ENCODE measurements at places on chromosomes 11 and 22. TPM values are rescaled to one million over a fixed set of nuclear protein-coding genes. Genes with fewer than 3 reads are reported as not detected.

DNA sequence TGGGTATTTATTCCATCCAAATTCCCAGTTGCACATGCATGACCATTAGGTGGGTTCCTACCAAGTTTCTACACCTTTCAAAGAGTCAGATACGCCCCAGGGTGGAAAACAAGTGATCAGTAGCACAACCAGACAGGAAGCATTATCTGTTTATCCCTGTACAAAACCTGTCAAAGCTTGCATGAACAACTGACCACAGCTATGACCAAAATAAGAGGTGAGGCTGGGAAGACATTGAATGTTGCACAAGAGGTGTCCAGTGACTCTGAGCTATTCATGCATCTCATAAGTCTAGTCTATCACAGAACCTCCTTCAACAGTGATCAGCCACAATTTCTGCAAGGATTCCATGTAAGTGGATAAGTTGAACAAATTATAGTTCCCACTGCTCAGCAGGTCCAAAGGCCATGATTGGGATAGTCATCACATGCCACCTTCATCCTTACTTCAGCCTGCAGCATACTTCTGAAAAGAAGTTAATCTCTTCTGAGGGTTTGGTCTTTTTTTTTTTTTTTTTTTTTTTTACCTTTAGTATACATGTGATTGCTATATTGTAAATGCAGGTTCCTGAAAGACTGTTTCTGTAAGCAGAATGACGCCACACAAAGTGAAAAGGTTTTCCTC lies 28.0 kb upstream of the TMEM45B start:
- H3K27ac ChIP-seq = no peak overlapping the region
- no peak for DNase-seq
- no peaks in the 10 kb centered on the region for H3K36me3 ChIP-seq
- H3K27me3 ChIP-seq = no peaks in the 10 kb centered on the region
- H3K4me3 ChIP-seq = no peak overlapping the region

- no peaks in the 10 kb centered on the region for H3K36me3 ChIP-seq
- no peak for DNase-seq
- no peak overlapping the region for H3K27ac ChIP-seq
- no peaks in the 10 kb centered on the region for H3K4me1 ChIP-seq
- H3K4me3 ChIP-seq = no peak overlapping the region
These were observed 509.0 kb downstream of the DLG2 start for GRCh38 chr11:85118151-85118550.

GRCh38 chr22:25911243-25911972 lies 169.4 kb downstream of the MYO18B start:
- H3K4me3 ChIP-seq = no peak overlapping the region
- H3K4me1 ChIP-seq = peaks cover 8% of the 10 kb centered on the region
- H3K36me3 ChIP-seq = no peaks in the 10 kb centered on the region
- no peak overlapping the region for H3K27ac ChIP-seq
- H3K27me3 ChIP-seq = peaks cover 13% of the 10 kb centered on the region
- no peak for DNase-seq

DNA sequence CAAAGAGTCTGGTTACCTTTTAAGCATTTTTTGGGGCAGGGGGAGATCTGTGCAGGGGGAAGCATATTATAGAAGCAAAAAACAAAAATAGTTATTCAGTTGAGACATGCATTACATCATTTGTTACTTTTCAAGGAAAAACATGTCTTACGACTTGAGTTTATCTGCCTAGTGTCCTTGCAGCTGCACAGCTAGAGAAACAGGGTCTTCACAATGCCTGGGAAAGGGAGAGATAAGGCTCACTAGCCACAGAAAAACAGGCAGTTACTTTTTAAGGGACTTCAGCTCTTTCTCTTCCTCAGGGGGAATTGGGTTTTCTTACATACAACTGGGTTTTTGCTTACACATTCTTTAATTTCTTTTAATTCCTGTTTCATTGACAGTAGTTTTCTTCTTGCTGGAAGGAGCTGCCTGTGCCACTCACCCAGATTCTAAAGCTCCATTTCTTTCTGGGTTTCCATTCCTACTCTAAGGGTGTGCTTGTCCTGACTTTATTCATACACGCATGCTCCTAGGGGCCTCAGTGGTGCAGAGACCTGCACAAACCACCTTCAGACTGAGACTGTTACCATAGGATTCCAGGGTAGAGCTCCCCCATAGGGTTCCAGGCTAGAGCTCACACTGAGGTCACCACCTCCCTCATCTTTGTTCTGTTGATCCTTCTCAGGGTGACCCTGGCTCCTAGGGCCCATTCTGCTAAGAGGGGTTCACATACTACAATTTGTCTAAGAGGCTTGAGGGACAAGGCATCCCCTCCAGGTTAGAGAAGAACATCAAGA lies 14.7 kb upstream of the UBQLNL start:
- H3K4me3 ChIP-seq = no peak overlapping the region
- no peaks in the 10 kb centered on the region for H3K27me3 ChIP-seq
- no peak overlapping the region for H3K27ac ChIP-seq
- no peaks in the 10 kb centered on the region for H3K36me3 ChIP-seq
- DNase-seq = no peak

DNA sequence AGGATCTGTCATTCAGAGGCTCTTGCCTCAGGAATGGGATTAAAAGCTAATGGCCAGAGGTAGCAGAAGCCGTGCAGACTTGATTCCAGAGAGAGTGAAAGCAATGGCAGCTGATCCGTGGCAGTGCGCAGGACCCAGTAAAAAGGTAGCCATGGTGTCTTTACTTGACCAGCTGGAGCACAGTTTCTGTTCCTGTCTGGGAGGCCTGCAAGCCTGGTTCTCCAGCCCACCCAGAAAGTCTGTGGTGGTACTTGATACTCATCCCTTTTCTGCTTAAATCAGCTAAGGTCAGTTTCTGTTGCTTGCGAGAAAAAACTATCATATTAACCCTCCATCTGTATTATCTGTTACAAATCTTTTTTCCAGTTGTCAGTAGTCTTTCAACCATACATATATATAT lies 86.7 kb downstream of the RPS6KA4 start:
- peaks cover 11% of the 10 kb centered on the region for H3K4me1 ChIP-seq
- no peak for DNase-seq
- no peak overlapping the region for H3K4me3 ChIP-seq
- H3K36me3 ChIP-seq = no peaks in the 10 kb centered on the region

Gene KCNC1
- not detected for total RNA-seq

Gene CAPN5
- total RNA-seq = 23.2 TPM

Gene MRGPRE
- total RNA-seq = not detected
